Heart left ventricle (tissue), 16 donors: ENCODE measurements at places on chromosomes 3 and 15. TPM values are rescaled to one million over a fixed set of nuclear protein-coding genes. Genes with fewer than 3 reads are reported as not detected.

DNA sequence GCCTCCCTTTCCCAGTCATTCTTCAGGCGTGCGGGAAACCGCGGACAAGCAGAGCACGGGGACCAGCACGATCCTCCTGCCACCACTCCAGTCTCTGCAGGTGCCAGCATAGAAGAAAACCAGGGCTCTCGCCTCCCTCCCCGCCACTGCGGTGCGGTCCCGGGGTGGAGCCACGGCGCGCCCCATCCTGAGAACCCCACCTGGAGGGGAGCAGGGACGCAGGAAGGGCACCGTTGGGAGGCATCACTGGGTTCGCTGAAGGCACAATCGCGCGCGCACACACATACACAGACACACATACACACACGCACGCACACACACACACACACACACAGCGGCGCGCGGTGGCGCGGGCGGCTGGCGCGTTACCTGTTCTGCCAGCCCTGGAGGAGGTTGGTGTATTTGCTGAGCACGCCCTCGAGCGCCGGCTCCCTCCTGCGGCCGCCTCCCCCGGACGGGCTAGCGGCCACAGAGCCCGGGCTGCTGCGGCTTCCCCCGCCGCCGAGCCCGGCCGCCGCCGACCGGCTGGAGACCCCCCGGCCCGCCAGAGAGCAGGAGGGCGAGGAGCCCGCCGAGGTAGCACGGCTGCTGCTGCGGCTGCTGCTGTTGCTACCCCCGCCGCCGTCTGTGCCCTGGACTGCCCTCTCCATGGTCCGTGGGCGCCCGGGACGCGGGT is 394 bp downstream of the OSBPL10 start:
- DNase-seq, result peak; percentile 74

DNA sequence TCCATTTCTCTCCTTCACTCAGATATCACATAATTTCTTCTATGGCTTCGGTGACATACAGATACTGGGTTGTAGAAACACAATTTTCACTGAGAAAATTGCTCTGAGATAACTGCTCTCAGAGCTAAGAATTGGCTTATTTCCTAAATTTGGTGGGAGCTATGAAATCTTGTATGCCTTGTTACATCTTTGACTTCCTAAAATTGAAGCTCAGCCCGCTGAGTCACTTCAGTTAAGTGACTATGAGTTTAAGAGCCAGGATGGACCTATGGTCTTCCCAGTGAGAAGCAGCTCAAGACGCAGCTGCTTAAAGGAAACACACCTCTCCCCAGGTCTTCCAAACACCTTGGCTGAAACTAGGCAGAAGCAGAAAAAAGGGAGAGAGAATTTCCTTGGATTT is 56.4 kb downstream of the EFHB start:
- DNase-seq, result no peak

- DNase-seq, result no peak
Observed at GRCh38 chr3:181695661-181696491, 15.8 kb upstream of the SOX2 start.

DNA sequence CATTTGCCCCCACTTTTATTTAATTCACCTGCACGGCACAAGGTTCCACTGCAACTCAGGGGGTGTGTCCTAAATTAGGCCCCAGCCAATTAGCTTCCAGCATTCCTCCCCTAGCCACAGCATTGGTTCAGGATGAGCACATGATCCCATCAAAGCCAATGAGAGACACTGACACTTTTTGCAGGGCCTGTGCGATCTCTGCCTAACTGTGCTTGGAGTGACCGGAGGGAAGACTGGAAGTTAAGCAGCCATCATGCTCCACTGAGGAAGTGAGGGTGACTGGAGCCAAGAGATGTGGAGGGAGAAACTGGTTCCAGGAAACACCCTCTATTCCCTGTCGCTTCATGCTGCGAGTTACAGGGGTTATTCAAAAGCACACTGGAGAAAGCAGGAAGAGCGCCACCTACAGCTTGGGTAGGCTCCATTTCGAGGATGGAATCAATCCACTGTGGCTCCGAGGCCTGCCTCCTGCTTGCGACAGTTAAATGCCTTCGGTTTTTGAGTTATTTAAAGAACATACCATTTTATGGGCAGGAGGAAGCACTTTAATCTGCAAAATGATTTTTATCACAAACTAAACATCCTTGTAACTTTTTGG is 122.2 kb upstream of the WNT5A start:
- no peak for DNase-seq

DNA sequence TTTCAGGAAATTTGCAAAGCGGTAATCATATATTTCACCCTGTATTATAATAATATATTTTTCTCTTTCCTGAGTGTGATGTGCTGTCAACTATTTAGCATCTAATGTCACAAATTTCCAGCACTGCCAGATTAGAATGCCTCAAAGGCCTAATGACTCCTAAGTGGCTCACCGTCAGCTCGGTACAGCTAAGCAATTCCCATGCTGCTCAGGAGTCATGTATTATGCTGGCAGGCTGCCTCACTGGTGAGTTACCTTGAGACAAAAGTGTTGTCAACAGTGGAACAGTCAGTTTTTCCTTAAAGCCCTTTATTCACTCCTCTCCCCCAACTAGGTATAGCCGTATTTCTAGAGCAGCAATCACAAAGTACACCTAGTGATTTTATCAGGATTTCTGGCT is 83.6 kb downstream of the NSUN3 start:
- DNase-seq, result no peak

DNA sequence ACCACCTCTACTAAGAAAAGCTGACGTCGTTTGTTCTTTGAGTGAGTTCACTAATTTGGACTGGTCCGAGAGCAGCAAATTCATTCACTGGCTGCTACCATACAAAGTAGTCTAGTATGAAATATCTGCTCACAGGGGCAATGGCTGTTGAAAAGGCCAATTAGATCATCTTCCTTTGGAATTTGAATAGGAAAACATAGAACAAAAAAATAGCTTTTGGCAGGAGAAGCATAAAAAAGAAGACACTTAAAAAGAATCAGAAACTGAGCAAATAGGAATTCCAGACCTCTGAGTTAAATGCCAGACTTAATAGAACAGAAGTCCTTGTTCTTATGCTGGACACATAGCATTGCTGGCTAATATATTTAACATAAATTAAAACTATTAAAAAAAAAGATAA is 159.3 kb downstream of the IL1RAP start:
- no peak for DNase-seq

- no peak for DNase-seq
Observed at GRCh38 chr15:71195242-71195641, 80.0 kb downstream of the THSD4 start.

DNA sequence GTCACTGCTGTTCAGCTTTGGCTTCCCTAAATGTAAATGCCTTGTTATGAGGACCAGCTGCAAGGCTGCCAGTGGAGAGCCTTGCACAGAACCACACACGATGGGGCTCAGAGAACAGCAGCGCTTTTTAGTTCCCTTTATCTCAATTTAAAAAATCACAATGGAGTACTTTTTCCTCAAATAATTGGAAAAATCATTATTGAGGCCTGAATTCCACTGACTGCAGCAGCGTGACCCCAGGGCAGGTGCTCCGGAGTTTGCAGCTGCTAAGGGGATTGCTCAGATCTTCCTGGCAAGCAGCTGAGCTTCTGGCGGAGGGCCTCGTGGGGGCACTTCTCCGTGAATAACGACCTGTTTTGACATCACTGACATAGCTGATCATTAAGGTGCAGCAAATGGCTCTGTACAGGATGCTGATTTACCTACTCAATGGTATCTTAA is 245.6 kb upstream of the TRIM42 start:
- DNase-seq, result no peak

DNA sequence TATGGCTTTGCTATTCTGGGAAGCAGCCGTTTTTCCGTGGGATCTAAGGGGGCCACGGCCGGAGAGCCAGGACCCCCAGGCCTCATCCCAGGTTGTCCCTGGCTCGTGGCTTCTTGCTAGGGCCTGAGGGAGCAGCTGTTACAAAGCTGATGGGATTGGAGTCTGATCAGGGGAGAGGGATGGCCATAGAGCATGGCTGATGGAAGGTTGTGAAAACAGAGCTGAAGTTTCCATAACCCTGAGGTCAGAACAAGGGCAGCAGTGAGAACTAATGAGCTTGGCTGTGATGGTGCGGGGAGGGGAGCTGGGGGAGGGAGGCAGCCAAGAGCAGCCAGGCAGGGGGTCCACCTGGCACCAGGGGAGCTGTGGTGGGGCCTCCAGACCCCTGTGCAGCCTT is 63.0 kb downstream of the LINGO1 start:
- no peak for DNase-seq

GRCh38 chr15:78931439-78932257 is 13.2 kb downstream of the CTSH start:
- DNase-seq, result no peak

DNA sequence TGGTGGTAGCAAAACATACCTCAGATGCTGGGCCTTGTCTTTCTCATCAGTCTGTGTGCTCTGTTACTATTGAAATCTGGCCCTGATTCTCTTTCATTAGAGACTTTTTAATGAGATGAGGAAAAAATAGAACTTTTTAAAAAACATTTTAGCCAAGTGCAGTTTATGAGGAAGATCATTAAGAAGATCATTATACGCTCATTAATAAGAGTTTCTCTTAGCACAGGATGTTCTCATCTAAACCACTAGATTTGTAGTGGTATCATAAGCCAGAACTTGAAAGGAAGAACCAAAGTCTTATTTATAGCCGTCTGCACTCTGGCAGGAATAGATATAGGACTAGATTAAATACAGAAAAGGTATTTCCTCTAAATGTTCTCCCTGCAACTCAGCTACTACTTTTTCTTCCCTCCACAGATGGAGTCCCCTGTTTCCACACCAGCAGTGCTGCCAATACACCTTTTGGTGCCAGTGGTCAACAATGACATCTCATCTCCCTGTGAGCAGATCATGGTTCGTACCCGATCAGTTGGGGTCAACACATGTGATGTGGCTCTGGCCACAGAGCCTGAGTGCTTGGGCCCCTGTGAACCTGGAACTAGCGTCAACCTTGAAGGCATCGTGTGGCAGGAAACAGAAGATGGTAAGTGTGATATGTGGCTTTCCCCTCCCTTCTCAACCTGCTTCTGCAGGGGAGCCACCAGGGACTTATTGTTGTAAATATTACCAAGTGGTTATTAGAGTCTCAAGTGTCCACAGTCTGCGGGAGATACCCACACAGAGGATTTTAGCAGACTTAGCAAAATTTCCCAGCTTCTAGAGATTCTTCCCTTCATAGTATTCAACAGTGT is 152.8 kb downstream of the RBPMS2 start:
- DNase-seq, result no peak

- peak; percentile 50 for DNase-seq
Observed at GRCh38 chr3:73520931-73521461, 103.7 kb downstream of the PDZRN3 start.

DNA sequence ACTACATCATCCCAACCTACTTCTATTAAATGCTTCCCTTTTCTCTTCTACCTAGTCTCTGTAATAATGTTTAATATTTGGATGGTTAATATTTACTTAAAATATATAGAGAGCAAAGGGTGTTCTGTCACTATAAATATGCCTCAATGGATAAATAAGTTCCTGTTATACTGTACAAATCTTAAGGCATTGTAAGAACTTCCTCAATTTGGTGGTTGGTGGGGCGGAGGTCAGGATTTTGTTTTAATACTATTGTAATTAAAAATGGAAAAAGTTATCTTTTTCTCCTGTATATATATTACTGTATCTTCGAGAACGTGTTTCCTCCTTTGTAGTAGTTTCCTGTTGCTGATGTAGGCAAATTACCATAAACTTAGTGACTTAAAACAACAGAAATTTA is 41.5 kb downstream of the SPRED1 start:
- no peak for DNase-seq

- DNase-seq, result no peak
Observed at GRCh38 chr15:45132844-45133560, 3.2 kb downstream of the DUOX1 start.

CSPG5 gene
- total RNA-seq, result 0.25 TPM

SLCO3A1 gene
- total RNA-seq, result 51.0 TPM

NDUFB4 gene
- 484 TPM for total RNA-seq

SI gene
- not detected for total RNA-seq

CCDC80 gene
- 307 TPM for total RNA-seq

SLC12A6 gene
- 21.5 TPM for total RNA-seq

FGD5 gene
- 17.5 TPM for total RNA-seq

IL1RAP gene
- total RNA-seq, result 3.9 TPM

TMEM158 gene
- total RNA-seq, result 0.58 TPM

NDN gene
- total RNA-seq, result 79.2 TPM

ZBBX gene
- total RNA-seq, result not detected
